Frontal cortex (tissue), 4 donors: ENCODE measurements at places on chromosomes 5 and 9.

- DNase-seq, result no peak
Observed at GRCh38 chr5:14138608-14139540, 4.3 kb upstream of the TRIO start.

- DNase-seq, result no peak
Observed at GRCh38 chr5:177519463-177520235, 2.9 kb upstream of the DDX41 start.

DNA sequence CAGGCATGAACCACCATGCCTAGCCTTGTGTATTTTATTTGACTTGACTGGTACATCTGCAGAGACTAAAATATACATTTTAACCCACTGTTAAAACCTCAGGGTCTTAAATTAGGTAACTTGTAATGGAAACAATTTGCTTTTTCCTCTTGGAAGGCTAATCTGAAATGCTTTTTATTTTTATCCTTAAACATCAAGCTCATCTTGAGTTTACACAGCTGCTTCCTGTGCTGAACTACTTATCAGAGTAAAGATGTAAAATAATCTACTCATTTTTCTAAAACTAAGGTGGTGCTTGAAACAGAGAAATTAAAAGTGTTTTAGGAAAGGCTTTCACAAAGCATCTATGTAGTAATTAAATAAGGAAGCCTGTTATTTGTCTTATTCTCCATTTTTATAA is 144.1 kb downstream of the ENTREP1 start:
- no peak for DNase-seq

DNA sequence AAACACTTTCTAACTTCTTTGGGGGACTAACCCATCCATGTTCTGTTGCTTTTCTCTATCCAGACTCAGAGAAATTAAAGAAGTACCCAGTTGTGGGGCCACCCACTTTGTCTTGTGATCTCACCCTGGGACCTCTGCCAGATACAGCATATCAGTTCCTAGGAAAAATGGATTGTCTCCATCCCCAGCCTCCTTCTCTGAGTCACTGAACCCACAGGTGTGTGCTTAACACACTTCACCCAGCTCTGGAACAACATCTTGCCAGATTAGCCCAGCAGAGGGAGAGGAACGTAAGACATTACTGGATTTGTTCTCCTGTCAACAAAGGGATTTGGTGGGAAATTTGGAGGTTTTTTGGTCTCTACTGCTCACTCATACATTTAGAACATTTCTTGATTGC is 19.2 kb downstream of the FAM240B start:
- DNase-seq, result no peak

DNA sequence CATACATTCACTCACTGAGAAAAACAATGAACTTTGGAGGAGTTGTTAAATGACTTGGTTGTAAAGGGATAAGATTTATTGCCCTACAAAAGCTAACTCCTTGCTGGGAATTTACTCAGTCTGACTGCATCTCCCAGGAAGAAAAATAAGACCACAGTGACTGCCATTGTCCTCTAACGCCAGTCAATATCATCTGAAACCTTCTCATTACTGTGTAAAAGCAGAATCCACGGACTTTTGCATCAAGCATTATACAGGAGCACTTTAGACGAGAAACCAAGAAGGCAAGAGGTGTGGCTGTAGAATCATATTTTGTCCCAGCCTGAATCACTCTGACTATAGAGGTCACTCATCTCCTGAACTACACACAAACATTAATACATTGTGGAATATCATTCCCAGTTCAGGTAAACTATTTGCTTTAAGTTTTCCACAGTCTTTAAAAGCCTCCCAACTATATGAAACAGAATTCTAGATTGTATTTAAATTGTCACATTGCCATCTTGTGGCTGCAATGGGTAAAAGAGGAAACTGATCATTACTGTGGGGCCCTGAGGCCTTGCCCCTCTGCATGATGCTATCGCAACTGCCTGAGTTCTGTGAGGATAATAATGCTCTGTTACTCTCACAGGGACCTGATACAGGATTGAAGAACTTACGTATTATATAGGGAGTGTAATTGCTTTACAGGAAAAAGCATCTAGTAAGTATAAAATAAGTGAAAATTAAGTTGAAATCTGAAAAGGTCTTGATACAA is 142.9 kb downstream of the SLCO4C1 start:
- peak; percentile 13 for DNase-seq

DNA sequence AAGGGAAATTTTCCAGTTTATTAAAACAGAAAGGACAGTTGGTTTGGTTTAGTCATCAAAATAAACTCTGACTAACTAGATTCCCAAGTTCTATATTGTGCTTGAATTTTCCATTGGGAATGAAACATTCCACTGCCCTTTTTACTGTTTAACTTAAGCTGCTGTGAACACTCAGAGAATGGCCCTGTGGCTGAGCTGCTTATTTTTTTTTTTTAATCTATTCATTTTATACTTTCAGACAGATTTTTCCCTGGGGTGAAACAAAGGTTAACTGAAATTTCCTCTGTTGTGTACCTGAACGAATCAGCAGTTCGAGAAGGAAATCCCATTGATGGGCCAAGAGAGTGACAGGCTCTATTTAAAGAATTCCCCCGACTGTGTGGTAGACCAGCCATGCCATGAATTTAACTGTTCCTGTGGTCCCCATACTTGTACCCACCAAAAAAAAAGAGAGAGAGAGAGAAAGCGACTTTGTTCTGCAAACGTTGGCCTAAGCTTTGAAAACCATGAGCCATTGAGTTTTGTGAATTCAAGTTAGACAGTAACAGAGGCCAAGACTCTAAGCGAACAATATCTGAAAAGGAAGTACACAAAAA is 138.7 kb upstream of the GRHPR start:
- DNase-seq, result no peak

- DNase-seq, result no peak
Observed at GRCh38 chr9:32991897-32992594, 9.4 kb downstream of the APTX start.

- DNase-seq, result no peak
Observed at GRCh38 chr9:128121924-128122808, 5.4 kb downstream of the PTGES2 start.

- no peak for DNase-seq
Observed at GRCh38 chr9:10251490-10251889, 361.3 kb downstream of the PTPRD start.

DNA sequence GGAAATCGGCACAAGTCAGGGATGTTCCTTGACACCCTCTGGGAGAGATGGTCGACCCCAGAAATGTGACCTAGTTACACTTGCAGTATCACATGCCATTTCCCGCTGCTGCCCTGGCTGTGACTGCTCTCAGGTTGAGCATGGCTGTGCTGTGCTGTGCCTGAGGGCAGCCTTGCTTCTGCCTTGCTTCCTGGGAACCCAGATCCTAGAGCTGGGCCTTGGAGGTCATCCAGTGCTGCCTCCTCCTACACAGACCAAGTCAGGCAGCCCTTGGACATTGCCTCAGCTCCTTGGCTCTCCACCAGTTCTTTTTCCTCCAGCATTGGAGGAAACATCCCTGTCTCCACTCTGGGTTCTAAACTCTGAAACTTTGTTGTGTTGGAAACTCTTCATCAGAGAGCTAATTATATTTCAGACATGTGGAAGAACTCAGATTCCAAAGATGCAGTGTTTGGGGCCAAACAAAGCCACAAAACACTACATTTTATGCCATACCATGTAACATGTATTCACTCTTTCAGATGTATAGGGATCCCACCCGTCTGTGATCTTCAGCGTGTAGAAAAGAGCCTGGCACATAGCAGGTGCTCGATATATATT is 6.1 kb downstream of the MAMDC2 start:
- no peak for DNase-seq

DNA sequence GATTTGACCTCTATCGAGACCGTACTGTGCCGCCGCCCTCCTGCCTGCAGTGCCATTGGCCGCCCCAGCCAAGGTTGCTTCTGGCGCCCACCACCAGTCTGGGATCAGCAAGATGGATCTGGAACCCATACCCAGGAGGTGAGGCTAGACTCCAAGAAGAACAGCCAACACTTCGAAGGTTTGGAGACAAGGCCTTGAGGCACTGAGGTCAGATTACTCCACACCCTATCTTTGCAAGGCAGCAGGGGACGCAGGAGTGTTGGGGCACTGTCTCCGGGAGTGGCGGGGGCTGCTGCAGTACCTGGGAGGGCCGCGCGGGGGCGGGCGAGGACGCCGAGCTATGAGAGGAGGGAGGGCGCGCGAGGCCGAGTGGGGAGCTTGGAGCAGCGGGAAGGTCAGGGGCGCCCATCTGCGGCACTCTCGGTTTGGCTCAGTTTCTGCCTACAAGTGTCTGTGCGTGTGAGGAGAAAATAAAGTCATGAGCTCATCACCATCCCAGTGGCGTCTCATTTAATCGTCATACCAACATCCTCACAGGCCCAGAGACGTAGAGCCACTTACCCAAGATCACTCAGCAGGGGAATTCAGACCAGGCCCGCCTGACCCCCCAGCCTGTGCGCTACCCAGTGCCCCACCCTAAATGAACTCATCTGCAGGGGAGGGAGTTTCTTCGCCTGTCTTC is 20.5 kb upstream of the PSD2 start:
- peak; percentile 83 for DNase-seq

DNA sequence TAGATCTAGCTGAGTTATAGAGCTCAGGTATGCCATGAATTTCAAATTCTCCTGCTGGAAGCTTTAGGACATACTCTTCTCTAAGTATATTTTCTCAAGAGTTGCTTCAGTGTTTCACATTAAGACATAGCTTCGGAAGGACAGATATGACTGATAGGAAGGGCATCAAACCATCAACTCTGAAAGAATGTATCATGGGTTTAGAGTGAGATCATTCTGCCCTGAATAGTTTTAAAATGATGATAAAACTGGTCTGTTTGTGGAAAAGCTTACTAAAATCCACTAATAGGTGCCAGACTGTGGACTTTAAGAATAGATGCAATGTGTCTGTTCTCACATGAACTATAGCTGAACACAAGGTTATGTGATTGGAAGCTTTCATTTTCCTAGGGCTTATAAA is 8.4 kb downstream of the SPEF2 start:
- no peak for DNase-seq

DNA sequence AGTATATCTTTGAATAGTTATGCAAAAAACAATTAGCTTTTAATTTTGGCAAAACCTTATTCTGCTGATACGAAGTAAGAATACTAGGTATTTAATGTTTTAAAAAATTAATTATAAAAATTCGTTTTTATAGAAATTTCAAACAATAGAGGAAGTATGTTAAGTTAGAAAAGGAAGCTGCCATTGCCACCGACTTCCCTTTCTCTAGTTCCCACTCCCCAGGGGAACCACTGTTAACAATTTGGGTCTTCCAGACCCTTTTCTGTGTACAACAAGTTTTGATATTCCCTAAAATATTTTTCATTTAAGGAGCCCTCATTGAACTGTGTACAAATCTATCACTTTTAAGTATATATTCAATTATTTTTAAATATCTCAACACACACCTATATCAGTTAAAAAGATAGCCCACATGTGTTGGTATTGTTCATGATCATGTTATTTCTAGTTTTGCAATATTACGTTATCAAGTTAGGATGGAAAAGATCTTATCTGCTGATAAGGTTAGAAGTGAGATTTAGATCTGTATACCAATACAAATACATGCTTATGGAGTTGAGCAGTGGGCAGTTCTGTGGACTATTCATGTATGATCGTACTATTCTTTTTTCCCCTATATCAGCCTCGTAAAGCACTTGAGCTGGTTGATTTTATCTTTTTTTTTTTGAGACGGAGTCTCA is 25.9 kb downstream of the NDFIP1 start:
- DNase-seq, result no peak

- no peak for DNase-seq
Observed at GRCh38 chr5:68683632-68684036, 410.2 kb upstream of the SLC30A5 start.

DNA sequence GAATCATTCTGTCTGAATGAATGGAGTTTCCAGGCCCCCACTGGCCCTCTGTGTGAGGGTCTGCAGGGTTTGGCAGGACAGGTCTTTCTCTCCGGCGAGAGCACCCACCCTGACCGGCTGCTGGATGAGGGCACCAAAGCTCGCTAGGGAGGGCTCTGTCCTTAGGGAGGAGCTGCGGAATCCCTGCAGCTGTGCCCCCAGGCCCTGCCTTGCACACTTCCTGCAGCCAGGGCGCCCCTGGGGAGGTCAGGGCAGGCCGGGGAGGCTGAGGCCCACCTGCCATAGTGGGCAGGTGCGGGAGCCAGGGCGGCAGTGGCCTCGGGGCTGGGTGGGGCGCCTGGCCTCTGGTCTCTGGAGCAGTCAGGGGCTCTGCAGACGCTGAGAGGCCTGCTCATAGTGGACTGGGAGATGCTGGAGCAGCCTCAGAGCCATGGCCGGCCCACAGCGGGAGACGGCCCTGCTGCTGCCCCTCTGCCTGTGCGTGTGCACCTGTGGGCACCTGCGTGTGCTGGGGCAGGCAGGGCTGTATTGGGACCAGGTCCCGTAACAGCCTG is 36.1 kb downstream of the EXOC3 start:
- DNase-seq, result no peak

- DNase-seq, result no peak
Observed at GRCh38 chr9:76799473-76799872, 35.2 kb downstream of the PCA3 start.

DNA sequence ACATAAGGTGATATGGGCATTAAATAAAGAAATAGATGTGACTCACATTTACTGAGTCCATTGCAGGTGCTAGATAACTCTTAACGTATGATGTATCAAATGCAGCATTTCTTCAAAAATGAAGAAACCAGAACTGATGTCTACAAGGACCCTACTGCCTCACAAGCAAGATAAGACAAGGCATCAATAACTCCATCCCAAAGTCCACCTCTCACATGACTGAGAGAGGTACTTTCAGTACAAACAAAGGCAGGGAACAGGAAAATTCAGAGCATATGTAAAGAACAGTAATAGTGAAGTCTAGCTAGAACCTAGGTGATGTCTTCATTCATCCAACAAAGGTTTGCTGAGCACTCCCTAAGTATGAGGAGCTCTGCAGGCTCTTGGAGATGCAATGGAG is 54.7 kb downstream of the KLHL3 start:
- no peak for DNase-seq

DNA sequence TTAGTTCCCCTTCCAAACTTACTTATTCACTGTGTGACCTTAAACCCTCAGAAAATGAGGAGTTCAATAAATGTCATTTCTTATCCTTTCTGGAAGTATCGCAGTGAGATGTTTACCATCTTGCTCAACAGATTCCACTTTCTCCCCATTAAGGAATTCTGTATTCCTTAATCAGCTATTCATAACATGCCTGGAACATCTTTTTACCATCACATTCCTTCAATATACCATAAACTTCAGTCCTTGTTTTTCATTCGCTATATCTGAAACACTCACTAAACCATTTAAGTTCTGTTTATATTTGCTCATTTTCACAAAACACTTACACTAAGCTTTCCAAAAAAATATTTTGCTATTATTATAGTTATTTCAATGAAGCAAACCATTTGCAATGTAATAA is 1158.6 kb downstream of the CDH12 start:
- DNase-seq, result no peak

- DNase-seq, result no peak
Observed at GRCh38 chr5:143495110-143495509, 91.6 kb upstream of the NR3C1 start.

DNA sequence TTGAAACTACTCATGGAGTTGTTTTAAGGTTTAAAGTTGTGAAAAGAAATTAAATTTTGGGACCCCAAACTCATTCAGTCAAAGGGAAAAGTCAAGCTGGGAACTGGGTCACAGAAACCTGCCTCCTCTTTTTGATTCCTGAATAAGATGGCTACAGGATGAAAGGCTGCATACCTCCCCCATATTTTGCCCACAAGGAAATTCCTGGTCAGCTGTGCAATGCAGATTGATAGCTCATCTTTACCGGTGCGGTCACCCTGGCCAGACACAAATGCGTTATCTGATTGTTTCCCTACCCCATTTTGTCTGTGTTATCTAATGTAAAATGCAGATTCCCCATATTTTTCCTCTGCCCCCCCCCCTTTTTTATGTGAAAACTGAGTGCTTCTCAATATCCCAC is 1.3 kb downstream of the HAVCR2 start:
- no peak for DNase-seq
